Suppressor macrophage treated with lipopolysaccharide for 1 hour (primary cell): ENCODE measurements at places on chromosomes 11 and 22.

GRCh38 chr11:66701432-66702240 is 23.9 kb upstream of the RBM4B start:
- no peak for DNase-seq

DNA sequence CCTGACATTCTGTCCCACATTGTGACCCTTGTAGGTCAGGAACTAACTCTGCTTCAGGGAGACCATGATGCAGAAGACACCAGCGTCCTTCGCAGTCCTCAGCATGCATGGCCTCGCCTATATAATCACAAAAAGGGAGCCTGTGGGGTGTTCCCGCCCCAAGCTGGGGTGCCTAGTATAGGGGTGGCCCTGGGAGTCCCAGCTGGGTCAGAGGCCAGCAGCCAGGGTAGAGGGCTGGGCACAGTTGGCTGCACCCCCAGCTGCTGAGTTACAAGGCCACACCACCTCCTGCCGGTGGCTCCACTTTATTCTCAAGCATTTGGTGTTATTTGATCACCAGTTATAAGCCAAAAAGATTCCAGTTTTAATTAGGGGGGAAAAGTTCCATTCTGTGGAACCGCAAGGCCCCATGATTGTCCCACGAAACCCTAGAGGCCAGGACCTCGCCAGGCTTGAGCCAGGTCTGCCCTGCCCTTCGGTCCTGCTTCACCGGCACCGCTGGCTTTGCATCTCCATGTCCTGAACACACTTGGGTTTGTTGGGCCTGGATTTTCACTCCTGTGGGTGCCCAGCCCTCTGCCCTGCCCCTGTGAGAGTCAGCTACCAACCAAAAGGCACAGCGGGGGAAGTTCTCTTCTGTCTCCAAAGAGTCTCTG is 15.0 kb upstream of the GNB1L start:
- no peak for DNase-seq

GRCh38 chr22:17748555-17749353 is 25.5 kb downstream of the BID start:
- no peak for DNase-seq

- no peak for DNase-seq
These were observed 60.2 kb downstream of the DHCR7 start for GRCh38 chr11:71387784-71388636.

GRCh38 chr11:90629229-90629806 is 406.5 kb upstream of the CHORDC1 start:
- DNase-seq = no peak

- no peak for DNase-seq
These were observed 1.6 kb downstream of the RNF26 start for GRCh38 chr11:119335655-119336543.

- no peak for DNase-seq
These were observed 4.0 kb upstream of the FAM111A start for GRCh38 chr11:59138643-59139042.

GRCh38 chr22:25709758-25710157 is 32.2 kb upstream of the MYO18B start:
- DNase-seq = no peak

DNA sequence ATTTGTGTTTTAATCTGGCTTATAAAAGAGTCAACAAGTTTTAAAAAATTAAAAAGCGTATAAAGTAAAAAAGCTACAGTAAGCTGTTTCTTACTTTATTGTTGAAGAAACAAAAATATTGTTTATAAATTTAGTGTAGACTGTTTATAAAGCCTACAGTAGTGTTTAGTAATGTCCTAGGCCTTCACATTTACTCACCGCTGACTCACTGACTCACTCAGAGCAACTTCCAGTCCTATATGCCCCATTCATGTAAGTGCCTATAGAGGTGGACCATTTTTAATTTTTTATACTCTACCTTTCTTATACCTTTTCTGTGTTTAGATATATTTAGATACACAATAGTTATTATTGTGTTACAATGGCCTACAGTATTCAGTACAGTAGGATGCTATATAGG is 12.2 kb downstream of the MPPED2 start:
- no peak for DNase-seq

DNA sequence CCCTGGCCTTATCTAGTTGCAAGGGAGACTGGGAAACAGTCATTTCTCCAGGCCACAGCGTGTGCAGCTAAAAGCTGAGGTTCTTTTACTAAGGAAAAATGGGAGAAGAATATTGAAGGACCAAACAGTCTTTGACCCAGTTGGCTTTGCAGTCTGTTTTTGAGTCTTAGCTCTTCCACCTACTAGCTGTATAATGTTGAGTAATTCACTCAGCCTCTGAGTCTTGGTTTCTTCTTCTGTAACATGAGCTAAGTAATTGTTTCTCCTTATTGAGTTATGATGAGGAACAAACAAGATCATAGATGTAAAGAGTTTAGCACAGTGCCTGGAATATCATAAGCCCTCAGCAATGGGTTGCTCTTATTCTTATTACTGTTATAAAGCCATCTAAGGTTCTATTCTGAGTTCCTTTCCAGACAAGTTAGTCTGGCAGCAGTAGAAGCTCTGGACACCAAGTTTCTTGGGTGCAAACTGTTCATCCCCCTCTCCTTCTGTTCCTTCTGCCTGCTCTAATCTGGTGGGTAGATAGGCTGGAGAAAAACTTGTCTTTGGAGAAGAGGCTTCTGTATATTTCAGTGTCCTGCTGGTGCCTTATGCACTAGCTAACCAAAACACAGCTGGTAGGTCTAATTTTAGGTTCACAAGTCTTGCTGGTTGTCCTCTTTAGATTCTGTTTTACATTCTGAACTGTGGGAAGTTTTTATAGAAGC is 13.5 kb downstream of the TRIM44 start:
- DNase-seq = peak; percentile 57

GRCh38 chr11:35714882-35715627 is 52.5 kb downstream of the TRIM44 start:
- DNase-seq = no peak

GRCh38 chr11:60913793-60914632 is at the start of gene TMEM109:
Gene TMEM109 (plus strand): TSS chr11:60914158. CDS start chr11:60919694, 5,536 bp downstream.
- peak; percentile 90 for DNase-seq

GRCh38 chr22:40026641-40027040 is 31.9 kb downstream of the FAM83F start:
- DNase-seq = no peak

DNA sequence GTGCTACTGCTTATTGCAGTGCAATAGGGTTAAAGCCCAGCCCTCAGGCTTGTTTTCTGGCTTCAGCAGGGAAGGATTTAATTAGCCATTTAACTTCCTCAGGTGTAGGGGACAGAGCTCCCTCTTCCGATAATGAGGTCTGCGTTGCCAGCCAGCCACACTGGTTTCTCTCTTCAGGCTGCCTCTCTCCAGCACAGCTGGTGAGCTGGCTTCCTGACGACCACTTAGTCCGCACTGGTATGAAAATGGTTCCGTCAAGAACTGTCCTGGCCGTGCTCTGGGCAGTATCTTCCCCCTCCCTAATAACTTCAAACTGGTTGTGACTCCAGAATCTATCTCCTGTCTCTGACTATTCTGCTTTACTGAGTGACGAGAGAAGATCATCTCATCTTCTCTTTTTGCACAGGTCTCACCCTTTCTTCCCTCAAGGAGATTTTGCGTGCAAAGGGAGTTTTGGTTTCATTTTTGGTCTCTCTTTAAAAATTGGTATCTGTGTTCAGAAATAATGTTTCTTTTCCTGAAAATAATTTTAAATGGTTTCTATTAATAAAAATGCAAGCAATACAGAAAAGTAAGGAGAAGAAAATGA is 49.2 kb downstream of the CNTN5 start:
- DNase-seq = no peak

GRCh38 chr11:59141673-59142460 is 789 bp upstream of the FAM111A start:
- DNase-seq = no peak

- DNase-seq = no peak
These were observed 8.6 kb upstream of the TOLLIP start for GRCh38 chr11:1317993-1318392.

DNA sequence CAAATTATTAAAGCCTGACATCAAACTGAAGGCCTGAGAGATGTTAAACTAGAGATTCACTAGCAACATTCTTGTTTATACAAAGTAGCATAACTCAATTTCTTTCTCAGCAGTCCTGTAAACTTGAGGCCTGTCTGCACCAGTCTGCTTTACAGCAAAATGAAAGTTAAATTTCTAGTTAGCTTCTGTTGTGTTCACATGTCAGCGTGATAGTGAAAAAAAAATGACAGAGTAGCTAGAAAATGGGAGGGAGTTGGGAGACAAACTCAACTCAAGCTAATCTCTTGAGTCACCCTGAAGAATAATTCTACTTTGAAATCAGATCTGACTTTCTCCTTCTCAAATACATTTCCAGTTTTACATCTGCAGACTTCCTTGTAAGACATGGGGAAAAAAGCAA is 6.5 kb downstream of the RBFOX2 start:
- no peak for DNase-seq

- no peak for DNase-seq
These were observed 4.3 kb upstream of the PNPLA5 start for GRCh38 chr22:43895986-43896645.

GRCh38 chr11:109968781-109969180 is 124.4 kb upstream of the ZC3H12C start:
- DNase-seq = no peak

DNA sequence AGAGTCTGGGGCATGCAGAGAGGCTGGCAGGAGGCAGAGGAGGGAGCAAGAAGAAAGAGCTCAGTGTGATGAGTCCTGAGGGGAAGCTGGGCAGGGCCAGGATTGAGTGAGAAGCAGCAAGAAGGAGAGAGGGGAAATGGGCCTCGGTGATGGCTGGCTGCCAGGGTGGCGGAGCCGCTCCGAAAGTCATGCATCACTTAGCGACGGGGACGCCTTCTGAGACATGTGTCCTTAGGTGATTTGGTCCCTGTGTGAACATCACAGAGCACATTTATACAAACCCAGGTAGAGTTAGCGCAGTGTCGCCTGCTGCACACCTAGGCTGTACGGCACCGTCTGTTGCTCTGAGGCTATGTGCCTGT is 15.1 kb downstream of the TBC1D22A start:
- peak; percentile 76 for DNase-seq

DNA sequence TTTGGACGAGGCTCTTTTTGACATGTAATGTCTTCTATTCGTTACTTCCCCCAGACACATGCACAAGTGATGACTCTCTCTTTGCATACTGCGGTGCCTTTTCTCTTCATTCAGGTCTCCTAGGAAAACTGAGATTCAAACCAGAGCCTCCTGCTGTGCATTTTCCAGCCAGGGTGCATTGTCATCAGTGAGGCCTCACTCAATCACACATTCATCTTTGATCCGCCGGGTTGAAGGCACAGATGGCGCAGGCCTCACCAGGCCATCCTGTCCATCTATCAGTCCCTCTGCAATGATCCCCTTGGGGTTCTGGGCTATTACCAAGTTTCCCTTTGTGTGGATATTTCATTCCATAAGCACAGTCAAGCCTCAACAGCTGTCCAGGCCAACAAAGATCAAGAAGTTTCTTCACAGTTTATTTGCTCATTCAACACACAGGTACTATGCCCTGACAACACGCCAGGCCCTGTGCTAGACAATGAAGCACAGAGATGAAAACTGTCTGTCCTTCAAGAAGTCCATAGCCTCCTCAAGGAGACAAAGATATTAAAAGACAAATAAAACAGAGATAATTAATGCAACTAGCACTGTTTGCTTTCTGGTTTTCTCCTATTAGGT is 107.8 kb downstream of the LARGE1 start:
- DNase-seq = no peak

GRCh38 chr22:46514592-46515207 is 22.7 kb downstream of the CELSR1 start:
- no peak for DNase-seq

DNA sequence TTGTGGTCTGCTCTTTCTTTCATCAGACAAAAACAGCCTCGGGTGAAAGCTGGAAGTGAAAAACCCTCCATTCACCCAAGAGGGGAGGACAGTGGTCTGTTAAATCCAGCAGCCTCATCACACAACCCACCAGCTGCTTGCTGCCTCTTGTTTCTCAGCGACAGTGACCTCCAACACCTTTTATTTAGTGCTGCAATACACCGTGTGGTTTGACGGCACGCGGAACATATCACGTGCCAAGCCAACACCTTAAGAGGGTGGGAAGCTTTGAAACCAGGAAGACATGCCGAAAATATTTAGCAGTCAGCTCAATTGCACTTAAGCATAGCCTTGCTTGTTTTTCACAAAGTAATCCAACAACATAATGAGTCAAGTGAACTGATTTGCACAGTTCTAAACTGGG is 39.8 kb upstream of the POGLUT3 start:
- no peak for DNase-seq

DNA sequence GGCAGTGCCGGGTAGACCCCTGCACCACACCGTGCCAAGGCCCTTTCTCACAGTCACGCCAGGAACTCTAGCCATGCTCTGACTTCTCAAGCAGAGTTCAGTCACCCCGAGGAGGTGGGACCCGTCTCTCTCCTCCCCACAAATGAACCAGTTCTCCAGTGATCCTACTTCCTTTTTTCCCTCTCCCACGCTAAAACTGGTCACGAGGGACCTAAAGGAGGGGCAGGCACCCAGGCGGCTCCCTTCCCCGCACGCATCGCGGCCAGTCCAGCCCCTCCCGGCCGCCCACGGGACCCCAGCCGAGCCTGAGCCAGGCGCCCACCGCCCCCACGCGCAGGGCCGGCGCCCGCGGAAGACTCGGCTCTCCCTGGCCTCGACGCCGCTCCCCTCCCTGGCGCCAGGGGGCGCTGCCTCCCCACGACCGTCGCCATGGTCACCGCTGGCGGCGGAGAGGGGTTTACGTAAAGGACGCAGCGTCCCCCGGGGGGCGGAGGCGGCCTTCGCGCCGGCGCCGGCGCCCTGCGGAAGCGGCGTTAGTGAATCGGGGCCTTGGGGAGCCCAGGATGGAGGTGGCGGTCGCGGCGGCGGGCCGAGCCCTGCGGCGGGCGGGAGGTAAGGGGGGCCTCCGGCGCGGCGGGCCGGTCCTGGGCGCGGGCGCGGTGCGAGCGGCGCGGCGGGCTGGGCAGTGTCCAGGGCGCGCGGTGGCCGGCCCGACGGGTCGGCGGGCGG is at the start of gene DAGLA:
Gene DAGLA (plus strand): TSS at position 499 of the 729 bp plus-strand sequence. CDS start 39,765 bp downstream, outside the sequence.
- DNase-seq = peak; percentile 99

DNA sequence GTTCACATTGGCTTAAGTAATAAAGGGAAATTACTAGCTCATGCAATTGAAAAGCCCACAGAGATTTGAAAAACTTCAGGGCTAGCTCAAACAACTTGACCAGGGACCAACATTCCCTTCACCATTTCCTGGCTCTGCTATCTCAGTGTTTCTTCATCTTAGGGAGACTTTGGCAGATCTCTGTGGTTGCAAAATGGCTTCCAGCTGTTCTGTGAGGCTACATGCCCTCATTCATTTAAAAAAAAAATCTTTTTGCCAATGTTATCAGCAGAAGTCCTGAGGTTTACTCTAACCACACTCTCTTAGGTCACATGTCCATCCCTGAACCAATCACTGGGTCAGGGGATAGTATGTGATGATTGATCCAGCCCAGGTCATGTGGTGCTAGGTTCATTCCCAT is 13.9 kb upstream of the RASSF10 start:
- DNase-seq = no peak

GRCh38 chr11:113952070-113952469 is 22.8 kb upstream of the HTR3A start:
- peak; percentile 50 for DNase-seq

GRCh38 chr11:108852701-108853100 is 187.8 kb downstream of the DDX10 start:
- no peak for DNase-seq
